ELF-1 (cell line): ENCODE measurements at places on chromosomes 2 and 18.

DNA sequence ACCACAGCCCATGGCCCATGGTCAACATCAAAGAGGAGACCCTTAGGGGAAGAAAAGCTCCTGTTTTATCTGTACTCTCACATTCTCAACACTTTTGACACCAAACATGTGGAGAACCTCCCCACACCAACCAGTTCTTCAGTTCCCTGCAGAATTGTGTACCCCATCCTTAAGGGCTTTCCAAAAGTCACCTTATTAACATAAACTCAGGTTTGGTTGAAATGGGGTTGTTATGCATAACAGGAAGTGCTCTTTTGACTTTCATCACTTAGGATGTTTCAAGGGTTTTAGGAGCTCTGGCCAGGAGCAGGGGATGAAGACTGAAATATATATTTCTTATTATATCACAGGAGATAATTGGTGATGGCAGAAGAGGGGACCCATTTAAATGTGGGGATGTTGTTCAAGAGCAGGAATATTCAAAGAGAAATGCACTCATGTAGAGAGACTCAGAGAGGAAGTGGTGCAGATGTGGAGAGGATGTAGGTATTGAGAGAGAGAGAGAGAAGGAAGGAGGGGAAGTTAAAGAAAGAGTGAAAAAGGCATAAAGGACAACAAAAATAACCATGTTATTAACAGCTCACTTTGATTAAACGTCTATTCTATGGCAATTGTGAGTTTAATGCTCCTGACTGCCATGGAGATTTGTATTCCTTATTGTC lies 35.2 kb downstream of the SP140L start:
- DNase-seq: no peak

- DNase-seq: no peak
Observed at GRCh38 chr2:181948227-181948626, 37.4 kb upstream of the PPP1R1C start.

GRCh38 chr2:28647682-28648081 lies 103.9 kb upstream of the PPP1CB start:
- DNase-seq: no peak

DNA sequence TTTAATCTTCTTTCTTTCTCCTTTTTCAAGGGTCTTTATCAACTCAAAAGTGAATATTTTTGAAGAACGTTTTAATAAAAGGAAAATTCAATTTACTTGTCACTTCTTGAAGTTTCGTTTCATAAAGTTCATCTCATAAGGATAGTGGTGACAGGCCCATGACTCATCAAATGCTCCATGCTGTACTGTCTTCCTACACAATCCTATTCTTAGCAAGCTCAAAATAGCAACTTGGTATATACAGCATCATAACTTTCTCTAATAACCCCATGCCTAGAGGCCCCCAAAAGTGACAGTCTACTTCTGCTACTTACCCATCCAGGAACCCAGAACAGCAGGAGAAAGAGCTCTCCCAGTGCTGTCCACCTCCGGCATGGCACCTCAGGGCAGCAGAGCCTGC lies 7.7 kb downstream of the FBXO15 start:
- DNase-seq: no peak

- no peak for DNase-seq
Observed at GRCh38 chr2:104233591-104233990, 620.3 kb upstream of the POU3F3 start.

GRCh38 chr2:153405196-153405595 lies 73.4 kb downstream of the RPRM start:
- DNase-seq: no peak

DNA sequence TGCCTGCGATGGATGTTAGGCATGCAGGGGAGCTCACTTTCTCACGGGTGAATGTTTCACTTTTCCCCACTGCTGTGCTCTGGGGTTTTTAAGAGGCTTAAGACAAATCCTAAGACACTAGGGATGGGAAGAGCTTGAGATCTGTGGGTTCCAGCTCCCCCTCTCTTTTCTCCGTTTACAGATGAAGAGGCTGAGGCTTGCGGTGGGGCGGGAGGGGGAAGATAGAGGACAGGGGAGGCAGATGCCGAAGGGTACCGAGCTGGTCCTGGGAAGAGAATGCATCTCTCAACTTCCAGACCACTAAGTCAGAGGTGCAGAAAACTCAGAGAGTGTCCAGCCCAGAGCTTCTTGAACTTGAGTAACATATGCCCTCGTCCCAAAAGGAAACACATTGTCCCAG lies 8.2 kb upstream of the ATOH8 start:
- DNase-seq: no peak

GRCh38 chr2:168744844-168745243 lies 57.6 kb upstream of the NOSTRIN start:
- DNase-seq: no peak
